ENCODE measurements at places on chromosomes 7 and 10.
A peak's percentile ranks its signal among the peaks of the same experiment; 100 is the strongest.

- DNase-seq = no peak
These were observed 76.8 kb upstream of the MKI67 start for GRCh38 chr10:128203028-128203427.

DNA sequence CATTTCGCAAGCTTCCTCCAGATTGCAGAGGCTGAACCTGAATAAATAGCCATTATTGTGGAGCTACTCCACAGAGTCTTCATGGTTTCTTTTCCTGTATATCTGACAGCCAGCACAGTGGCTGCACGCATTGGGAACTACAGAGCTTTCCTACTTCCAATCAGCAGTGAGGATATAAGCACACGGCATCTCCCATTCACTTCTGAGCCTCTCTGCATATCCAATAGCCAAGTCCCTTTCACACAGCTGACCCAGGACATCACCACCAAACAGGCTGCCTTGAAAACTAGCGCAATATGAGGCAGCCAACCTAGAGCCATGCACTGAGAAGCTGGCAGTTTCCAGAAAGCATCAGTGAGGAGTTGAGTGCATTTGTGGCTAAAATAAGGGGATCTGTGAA is 11.6 kb downstream of the C10orf90 start:
- no peak for DNase-seq

DNA sequence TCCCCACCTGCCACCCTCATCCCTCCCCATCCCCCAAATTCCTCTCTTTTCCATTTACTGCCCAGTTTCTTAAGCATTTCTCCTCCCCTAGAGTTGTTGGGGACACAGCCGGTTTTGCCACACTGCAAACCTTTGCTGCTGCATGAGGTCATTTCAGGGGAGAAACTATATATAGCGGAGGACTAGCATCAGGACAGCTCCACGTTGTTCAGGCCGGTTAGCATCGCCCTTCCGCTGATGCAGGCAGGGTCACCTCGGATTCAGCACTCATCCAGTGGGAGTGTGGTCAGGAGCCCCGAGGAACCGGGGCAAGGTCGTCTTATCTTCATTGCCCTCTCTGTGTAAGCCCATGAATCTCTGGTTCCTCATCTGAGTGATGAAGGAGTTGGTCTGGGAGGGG is 15.6 kb downstream of the UBTD1 start:
- DNase-seq = no peak

GRCh38 chr10:98309366-98310355 is 41.7 kb upstream of the LOXL4 start:
- peak; percentile 82 for DNase-seq

DNA sequence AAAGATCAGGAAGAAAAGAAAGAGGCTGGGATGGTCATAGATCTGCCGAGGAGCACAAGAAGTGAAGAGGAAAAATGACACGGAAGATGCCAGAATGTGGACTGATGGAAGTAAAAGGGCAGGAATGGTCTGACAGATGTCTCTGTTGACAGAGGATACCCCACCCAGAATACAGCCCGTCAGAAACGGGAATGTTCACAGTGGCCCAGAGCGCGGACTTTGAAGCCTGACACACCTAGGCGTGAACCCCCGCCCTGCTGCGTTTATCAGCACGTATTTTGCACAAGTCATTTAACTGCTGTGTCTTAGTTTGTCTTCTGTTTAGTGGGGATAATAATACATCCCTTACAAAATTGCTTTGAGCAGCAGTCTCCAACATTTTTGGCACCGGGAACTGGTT is 27.1 kb downstream of the AKR1B1 start:
- DNase-seq = no peak

DNA sequence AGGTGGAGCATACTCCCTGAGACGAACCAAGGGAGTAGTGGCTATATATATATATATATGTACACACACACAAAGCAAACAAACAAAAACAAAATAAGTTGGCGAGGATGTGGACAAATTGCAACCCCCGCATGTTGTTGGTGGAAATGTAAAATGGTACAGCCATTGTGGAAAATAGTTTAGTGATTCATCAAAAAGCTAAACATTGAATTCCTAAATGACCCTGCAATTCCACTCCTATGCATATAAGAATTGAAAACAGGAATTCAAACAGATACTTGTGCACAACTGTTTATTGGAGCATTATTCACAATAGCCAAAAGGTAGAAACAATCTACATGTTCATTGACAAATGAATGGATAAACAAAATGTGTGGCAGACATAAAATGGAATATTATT is 407.9 kb downstream of the KCNMA1 start:
- no peak for DNase-seq

DNA sequence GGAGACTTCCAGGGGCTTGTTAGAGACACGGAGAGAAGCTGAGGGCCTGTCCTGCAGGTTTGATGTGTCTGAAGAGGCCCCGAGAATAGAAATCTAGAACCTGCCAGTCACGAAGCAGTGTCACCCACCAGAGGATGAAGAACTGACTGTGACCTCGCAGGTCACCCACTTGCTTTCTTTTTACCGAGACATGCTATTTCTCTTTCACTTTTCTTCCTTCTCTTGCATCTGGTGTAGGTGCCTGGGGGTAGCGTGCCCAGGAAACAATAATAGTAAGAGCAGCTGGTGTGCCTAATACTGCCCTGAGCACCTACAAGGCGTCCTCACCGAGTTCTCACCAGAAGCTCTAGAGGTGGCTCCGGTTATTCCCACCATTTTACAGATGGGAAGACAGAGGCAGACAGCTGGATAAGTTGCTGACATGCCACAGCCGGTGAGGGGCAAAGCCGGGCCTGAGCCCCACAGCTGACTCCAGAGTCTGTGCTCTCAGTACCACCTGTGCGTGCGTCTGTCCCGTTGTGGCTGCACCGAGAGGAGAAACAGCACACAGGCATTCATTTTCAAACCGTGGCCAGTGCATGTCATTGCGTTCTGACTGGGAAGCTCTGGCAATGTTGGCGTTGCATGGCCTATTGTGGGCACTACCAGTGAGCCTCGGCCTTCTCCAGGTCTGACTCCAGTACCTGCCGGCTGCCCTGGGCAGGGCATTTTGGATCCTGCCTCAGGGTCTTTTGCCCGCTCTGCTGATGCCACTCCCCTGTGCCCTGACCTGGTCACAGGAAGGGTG is 7.8 kb downstream of the CHST3 start:
- DNase-seq = no peak
